ENCODE measurements at places on chromosomes 3 and 15.

DNA sequence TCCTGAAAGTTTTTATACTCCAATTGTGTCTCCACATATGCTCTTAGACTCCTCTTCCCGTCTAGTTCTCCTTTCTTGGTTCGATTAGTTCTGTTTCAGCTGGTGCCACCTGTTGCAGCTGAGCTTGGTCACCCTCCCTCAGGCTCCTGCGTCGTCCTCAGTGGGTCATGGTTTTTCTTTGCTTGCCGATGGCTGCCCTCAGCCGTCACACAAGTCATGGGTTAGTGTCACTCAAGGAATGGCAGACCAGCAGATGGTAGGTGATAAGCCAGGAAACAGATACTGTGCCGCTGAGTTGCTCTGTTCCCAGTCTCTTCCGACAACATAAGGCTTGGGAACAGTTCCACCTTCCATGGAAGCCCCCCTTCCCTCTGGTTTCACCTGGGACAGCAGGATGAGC lies 109.9 kb downstream of the IGF1R start:
- DNase-seq: no peak

DNA sequence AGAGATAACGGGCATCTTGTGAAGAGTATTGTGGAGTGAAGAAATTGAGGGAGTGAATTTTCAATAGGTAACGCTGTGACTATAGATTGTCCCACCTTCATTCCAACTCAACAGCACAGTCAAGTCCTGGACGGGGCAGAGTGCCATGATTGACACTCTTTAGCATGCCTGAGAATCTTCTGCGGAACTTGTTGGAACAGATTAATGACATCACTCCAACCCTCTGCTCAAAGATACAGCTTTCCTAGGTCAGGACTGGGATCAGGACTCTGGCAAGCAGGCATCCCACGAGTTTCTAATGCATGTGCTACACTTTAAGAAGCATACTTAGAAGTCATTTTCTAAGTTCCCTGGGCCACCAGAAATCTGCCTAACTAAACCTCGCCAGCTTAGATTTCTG lies 267.6 kb upstream of the CFAP20DC start:
- no peak for DNase-seq

DNA sequence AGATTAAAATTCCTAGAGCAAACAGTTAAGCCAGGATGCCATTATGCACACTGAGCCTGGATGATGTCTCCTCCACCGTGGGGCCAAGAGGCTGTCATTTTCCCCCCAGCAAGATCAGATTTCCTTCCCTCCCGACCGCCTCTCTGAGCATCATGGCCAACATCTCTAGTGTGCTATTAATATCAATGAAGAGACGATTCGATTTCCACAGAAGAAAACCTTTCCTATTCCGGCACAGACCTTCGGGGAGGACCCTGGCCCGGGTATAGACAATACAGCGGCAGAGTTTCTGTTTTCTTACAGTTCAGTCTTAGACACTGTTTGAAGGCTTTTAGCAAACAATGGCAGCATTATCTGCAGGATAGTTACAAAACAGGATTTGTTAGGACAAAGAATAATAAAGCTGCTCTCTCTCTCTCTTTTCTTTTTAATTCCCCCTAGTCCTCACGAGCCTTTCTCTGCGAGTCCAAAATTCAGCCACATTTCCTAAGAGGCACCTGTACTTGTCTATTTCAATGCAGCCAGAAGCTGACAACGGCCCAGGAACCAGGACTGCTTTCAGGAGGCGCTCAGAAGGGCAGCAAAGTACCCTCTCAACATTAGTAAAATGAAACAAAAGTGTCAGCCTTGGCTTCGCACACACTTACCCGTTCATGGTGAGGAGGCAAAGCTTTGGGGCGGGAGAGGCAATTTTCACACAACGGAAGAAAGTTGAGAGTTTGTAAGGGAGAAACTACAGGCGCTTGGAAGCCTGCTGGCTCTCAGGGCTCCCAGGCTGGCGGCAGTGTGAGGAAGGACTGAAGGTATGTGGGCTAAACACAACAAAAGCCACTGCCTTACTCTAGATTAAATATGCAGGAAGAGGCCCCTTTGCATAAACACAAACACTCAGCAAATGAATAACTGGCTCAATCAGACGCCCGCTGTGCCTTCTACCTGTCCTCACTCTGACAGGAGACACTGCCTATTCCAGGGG lies 278.0 kb downstream of the FOXP1 start:
- no peak for DNase-seq

DNA sequence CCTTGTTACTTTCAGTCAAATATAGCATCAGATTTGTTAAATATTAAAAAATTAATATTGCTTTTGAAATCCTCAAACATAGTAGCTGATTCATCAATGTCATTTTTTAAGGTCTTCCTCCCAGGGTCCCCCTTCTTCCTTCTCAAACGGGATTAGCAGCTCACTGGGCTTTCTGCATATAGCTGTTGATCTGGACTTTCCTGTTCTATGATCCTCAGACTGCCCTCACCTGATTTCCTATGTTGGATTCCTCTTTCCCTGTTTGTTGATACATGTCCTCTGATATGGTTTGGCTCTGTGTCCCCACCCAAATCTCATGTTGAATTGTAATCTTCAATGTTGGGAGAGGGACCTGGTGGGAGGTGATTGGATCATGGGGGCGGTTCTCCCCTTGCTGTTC lies 5.8 kb downstream of the GUCA1C start:
- no peak for DNase-seq

GRCh38 chr3:152175528-152175889 lies 93.2 kb upstream of the MBNL1 start:
- DNase-seq: no peak

GRCh38 chr15:78716651-78717050 lies 75.6 kb upstream of the CHRNB4 start:
- no peak for DNase-seq

- no peak for DNase-seq
Measured at GRCh38 chr15:85312486-85312885, 67.9 kb upstream of the AKAP13 start.

GRCh38 chr15:46460431-46461094 lies 825.7 kb downstream of the SQOR start:
- DNase-seq: no peak

DNA sequence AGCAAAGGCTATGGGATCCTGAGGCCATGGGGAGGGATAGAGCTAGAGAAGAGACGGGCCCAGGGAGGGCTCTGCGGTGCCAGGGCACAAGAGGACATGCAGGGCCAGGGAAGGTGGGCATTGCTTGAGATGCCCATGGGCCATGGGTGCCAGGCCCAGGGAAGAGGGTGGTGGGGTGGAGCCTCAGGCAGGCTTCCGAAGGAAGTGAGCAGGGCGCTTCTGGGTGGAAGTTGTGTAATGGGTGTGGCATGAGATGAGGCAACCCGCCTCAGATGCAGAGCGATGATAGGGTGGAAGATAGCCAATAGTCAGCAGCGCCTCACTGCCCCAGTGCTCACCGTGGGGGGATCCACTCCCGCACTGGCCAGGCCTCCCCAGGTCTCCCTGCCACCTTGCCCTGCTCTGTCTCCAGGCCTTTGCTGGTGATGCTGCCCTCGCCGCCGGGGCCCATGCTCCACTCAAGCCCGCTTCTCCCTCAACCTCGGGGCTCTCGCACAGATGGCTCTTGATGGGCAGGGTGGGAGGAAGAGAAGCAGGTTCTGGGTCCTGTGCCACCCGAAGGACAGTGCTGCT lies 51.4 kb downstream of the DNAJB8 start:
- no peak for DNase-seq

DNA sequence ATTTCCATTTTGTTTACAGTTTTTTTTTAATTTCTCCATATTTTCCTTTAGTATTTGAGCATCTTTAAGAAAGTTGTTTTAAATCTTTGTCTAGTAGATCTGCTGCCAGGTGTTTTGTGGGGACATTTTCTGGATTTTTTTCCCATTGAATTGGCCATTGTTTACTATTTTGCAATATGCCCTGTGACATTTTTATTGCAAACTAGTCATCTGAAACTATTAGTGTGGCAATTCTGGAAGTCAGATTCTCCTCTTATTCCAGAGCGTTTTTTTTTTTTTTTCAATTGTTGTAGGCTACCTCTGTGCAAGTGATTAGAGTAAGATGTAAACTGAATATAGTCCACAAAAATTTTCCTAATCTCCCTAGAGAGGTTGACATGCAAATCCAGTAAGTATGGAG lies 334.2 kb downstream of the PYDC2 start:
- no peak for DNase-seq

GRCh38 chr3:126202276-126202675 lies 21.9 kb upstream of the ALDH1L1 start:
- DNase-seq: no peak

DNA sequence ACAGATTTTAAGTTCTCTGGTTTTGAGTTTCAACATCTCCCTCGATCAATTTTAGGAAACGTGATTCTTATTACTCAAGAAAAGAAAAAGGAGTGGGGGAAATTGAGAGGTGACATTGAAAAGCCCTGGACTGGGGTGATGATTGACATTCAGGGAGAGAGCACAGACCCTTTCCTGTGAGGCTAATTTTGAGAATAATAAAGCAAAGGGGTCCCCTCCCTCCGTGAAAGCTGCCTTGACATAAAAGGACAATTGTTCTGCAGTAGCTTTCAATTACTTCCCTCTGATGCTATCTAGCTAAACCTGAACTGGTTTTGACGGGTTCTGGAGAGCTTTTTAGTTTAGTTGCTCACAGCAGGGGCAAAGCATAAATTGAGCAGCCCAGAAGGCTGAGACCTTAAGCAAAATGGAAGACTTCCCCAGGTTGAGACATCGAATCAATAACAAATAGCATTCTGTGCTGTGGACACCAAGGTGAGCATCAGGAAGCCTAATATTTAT lies 14.4 kb upstream of the CMTM8 start:
- no peak for DNase-seq

DNA sequence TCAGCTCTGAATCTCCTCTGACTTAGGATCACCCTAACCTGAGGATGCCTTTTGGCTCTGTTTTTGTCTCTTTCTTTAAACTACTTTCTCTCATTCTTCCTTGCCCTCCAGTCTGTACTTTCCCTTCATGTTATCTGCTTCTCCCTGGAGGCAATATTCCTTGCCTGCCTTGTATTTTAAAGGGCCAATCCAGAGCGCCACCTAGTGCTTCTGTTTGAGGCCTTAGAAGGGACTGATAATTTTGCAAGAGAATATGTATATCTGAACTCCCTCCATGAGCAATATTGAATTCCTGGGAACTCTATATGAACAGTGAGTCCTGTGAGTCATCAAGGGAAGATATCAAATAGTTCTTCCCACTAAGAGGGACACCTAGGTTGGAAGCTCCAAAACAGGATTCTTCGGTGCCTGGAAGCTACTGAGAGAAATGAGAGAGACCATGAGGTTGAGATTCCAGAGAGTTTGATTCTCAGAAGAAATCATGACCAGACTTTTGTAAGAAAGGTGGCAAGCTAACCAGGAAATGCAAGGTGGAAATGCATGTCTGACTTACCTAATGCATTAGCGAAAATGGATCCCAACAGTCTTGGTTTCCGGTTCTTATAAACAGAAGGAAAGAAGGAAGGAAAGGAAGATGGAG lies 203.8 kb upstream of the CD96 start:
- peak; percentile 8 for DNase-seq

DNA sequence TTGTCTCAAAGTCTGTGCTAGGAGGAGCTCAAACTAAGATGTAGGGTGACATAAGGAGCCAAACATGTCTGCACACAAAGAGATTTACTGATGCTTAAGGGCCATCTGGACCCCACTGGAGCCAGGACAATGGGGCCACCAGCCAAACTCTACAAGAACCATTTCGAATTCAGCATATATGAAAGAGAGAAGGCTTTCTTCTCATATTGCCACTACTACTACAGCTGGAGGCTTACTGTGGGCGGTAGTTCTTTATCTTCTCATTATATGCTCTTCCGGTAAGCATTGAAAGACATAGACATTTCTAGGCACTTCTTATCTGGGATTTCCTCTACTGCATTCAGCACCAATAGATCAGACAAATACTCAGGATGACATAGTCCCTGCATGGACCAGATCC lies 404.4 kb upstream of the PROK2 start:
- no peak for DNase-seq

- no peak for DNase-seq
Measured at GRCh38 chr3:138347960-138348753, at the start of gene MRAS. TSS of gene MRAS (plus strand) at chr3:138348579. CDS start at chr3:138372884, 24,305 bp downstream.

DNA sequence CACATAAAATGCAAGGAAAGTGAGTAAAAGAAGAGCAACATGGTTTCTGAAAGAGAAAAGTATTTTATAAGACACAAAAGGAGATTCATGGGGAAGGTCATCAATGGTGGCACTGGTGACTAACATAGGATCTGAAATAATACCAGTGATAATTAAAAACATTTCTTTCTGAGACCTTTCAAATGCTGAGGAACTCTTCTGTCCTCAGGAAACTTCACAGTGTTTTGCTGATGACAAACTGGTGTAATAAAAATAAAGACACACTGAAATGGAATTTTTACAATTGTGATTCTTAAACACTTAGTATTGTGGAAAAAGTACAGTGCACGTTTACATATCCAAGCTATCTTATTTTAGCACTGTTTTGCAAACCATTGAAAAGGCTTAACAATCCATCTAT lies 80.4 kb upstream of the ZBTB20 start:
- DNase-seq: no peak

DNA sequence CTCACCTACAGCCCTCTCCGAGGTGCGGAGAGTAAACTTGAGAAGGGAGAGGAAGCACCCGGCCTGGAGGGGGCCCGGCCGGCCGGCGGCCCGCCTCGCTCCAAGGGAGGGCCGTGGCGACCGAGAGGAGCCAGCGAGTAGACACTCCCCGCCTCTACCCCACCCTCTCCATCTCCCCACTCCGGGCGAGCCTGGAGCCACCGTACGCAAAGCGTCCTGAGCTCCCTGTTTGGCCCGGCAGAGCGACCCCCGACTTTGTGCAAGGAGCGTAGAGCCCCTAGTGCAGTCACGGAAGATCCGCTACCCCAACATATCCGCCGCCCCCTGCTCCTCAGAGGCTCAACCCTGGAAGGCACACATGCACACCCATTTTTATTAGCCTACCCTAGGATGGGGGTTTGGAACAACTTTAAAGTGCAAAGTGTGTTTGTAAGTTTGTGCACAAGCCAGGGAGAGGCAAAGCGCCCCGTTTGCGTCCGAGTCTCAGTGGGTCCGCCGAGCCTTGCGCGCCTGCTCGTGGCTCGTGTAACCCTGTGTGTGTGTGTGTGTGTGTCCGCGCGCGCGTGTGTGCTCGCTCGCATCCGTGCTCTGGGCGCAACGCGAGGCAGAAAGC lies 508 bp upstream of the SMAD6 start:
- DNase-seq: peak; percentile 16

- DNase-seq: peak; percentile 0
Measured at GRCh38 chr3:192188218-192188835, 539.0 kb downstream of the FGF12 start.

GRCh38 chr3:10706156-10706739 lies 109.8 kb upstream of the SLC6A11 start:
- no peak for DNase-seq

- DNase-seq: no peak
Measured at GRCh38 chr3:25906132-25906906, 116.4 kb downstream of the OXSM start.

Measured in T follicular helper cell (primary cell).